ENCODE measurements at places on chromosomes 1 and 21. TPM values are rescaled to one million over a fixed set of nuclear protein-coding genes. Genes with fewer than 3 reads are reported as not detected.
A peak's percentile ranks its signal among the peaks of the same experiment; 100 is the strongest.

DNA sequence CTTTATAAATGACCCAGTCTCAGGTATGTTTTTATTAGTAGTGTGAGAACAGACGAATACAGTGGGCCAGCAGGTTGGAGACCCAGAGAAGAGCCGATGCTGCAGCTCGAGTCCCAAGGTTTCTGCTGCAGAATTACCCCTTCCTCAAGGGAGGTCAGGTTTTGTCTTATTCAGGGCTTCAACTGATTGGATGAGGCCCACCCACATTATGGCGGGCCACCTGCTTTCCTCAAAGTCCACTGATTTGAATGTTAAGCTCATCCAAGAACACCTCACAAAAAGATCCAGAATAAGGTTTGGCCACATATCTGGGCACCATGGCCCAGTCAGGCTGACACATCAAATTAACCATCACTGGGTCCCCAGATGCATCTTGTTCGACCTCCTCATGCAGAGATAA is 40.9 kb downstream of the FBXO2 start:
- no peak for DNase-seq

The RNF223 gene
- total RNA-seq, result not detected

DNA sequence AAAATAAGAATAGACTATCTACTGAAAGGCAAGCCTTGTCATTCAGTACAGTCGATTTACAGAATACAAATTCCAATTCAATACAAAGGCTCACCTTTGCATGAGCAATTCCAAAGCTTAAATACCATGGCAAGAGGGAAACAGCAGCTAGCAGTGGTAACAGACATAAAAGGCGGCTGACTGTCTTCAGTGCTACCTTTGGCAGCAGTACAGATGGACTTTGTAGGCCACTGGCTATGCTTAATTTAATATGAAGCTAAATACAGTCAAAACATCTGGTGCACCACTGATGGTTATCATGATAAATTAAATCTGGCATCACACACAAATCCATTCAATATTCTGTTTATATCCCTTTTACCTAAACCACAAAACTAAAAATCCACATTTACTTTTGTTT is 62.4 kb downstream of the RERE start:
- DNase-seq, result no peak

GRCh38 chr1:8023287-8023994 is 2.7 kb downstream of the ERRFI1 start:
- DNase-seq, result no peak

The PLA2G2F gene
- total RNA-seq, result not detected

GRCh38 chr1:47432071-47433036 is 5.5 kb upstream of the FOXD2 start:
- DNase-seq, result peak; percentile 90

DNA sequence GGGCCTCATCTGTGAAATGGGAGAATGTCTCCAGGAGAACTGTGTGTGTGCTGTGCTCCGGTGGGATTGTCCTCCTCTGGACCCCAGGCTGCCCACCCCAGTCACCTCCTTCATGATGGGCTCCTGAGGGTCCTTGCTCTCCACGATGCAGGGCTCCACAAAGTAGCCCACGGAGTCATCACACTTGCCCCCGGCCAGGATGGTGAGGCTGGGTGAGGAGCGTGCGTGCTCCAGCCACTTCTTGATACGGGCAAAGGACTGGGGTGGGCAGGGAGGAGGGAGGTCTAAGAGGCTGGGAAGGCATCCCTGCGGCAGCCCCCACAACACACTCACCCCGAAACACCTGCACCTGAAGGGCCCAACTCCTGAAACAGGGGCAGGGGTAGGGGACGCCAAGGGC is 16.8 kb upstream of the TAS1R2 start:
- DNase-seq, result no peak

GRCh38 chr1:40414331-40414730 is 35.9 kb upstream of the ZFP69B start:
- no peak for DNase-seq

GRCh38 chr1:1115786-1116700 is at the start of gene C1orf159:
C1orf159 (minus strand) TSS chr1:1116089; CDS start chr1:1091543, 24,546 bp downstream.
- peak; percentile 97 for DNase-seq

DNA sequence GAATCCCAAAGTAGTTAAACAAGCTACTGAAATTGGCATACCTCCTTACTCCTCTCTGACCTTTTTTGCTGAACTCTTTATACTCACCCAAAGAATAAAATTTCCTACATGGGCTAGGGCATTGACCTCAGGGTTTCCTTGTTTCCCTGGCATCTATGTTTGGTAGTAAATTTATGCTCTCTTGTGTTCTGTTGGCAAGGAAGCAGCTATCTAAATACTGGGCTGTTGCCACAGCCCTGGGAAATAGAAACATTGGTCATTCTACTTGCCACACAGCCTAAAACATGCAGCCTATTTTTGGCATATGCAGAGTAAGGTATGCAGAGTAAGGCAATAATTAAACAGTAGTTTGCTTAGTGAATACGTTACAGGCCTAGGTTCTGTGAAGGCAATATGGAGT is 351.4 kb downstream of the HLX start:
- DNase-seq, result no peak

DNA sequence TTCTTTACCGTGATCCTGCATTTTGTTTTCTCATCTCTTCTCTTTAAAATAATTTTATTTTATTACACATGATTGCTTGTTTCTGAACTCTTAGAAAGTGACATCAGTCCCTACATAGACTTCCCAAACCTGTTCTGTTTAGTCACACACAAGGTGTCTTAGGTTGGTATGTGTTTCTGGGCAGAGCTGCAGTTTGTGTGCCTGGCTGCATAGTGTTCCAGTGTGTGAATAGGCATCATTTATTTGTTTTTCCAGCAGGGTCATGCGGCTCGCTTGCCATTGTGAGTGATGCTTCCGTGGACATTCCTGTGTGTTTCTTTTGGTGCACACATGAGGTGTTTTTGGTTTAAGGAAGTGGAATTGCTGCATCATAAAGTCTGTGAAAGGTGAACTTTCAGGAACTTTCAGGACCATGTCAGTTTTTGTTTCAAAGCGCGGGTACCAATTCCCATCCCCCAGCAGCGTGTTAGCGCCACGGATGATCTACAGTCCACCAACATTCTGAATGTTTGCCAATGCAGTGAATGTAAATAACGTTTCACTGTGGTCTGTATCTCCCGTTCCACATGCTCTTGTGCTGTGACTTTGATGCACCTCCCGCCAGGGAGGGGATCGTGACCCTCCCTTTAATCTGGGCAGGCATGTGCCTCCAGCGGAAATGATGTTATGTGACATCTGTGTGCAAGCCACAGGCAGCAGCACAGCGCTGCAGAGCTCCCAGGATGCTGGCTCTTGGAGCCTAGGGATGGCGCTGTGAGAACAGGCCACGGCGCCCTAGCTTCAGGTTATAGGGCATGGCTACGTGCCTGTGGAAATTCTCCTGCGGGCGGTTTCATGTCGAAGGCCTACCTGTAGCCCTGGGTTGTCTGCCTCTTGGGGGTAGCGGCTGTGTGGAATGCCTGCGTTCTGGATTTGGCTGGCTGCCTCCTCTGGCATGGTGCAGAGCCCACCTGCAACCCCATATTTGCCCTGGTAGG is 144.6 kb upstream of the COL6A1 start:
- no peak for DNase-seq

DNA sequence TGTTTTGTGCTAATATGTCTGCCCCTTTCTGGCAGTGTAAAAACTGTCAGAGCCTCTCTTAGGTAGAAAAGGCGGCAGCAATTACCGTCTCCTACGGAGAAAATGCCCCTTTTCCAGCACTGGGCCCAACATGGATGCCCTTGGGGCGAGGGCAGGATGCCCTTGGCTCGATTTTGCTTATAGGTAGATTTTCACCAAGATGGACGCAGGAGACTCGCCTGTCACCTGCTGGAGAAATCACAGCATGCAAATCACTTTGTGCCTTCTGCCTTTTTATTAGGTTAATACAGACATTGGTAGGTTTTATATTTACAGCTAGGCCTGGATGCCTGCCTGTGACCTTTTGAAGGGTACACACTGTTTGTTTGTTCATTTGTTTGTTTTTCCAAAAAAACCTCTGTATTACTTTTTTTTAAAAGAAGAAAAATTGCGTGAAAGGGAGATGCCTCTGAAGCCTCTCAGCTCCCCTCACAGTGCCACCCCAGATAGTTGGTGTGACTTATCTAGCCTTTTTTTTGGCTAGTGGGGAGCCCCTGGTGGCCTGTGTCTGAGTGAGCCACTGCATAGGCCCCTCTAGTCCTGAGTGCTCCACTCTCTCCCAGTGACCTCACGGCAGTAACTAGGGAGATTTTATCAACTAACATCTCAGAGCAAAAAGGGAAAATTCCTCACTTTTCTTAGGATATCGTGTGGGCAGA is 2.5 kb downstream of the ATP1B1 start:
- no peak for DNase-seq

DNA sequence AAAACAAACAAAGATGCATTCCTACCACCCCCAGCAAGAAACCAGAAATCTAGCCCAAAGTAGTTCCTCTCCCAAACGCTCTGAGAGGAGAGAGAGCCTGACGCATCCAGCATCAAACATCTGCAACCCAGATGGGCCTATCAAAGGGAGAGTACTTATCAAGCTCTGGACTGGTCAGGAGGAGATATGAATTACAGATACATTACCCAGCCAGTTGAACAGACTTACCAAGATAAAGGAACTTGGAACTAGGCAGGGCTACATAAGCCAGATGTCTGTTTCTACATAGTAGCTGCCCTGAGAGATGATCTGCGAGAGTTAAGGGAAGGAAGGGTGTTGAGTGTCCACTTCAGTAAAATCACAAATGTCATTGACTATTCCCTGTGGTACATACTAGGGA is 138.4 kb downstream of the PAPPA2 start:
- DNase-seq, result no peak

DNA sequence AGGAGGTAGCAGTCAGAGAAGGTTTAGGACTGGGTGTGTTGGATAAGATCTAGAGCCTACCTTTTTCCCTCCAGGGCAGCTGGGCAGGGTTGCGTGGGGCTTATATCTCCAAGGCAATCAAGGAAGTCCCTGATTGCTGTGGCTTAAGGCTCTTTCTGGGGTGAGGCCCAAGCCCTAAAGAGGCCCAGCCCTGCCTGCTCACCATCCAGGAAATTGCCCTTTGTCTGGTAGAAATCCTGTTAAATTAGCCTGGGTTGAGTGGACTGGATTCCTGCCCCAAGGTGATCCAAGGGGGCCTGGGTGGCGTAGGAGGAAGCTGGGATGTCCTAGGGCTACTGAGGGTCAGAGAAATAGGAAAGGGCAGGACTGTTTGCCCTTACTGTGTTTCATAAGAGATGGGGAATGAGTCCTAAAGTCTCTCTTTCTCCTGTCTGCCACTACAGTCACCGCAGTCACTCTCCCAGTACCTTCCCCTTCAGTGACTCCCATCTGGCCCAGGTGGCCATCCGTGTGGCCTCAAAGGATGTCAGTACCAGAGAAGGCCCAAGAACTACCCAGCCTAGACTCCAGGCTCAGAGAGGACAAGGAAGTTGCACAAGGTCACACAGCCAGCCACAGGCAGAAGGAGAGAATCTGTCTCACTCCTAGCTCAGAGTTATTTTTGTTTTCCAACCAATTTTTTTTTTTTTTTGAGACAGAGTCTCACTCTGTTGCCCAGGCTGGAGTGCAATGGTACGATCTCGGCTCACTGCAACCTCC is 25.8 kb downstream of the MFSD2A start:
- DNase-seq, result no peak

The ZNF593OS gene
- not detected for total RNA-seq

DNA sequence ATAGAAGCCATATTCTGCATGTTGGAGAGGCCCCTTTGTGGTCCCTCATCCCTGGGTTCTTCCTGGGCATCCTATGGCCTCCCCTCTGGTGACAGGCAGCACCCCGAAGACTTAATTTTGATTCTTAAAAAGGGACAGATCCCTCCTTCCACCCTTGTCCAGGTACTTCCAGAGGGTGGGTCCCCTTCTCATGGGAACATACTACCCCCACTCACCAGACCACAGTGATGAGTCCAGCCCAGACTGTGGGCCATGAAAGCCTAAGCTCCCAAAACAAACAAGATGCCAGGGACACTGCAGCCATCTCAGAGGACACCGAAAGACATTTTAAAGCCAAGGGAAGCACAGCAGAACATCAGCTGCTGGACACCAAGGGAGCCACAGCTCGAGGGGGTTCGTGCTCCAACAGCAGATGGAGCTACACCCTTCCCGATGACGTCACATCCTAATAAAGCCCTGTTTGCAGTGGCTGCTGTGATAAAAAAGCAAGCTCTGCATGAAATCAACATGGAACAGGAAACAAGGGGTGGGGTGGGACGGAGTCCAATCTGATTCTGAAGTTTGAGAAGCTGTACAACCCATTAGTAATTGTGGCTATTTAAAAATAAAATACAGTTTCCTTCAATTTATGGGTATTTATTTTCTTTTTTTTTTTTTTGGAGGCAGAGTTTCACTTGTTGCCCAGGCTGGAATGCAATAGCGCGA is 32.4 kb downstream of the GNB1 start:
- peak; percentile 16 for DNase-seq

DNA sequence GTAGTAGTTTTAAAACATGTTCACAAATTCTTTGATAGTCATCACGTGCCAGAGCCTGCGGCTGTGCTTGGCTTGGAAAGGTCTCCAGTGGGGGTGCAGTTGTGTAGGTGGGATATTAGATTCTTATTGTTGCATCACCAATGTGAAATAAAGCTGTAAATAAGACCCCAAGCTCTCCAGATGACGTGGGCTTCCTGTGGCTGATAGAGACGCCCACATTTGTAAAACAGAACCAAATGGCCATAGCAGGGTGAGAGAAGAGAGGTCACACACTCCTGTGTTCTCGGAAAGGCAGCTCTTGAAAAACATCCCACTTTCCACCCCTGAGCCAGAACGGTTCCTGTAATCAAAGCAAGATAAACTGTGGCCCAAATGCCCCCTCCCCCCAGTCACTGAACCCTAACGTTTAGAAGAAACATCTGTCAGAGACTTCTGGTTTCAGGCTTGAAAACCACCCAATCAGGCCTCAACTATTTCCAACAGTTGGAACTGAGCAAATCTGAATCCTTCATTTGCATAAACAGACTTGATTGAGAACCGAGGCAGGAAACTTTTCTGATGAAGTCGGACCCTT is 6.6 kb upstream of the NTPCR start:
- no peak for DNase-seq

DNA sequence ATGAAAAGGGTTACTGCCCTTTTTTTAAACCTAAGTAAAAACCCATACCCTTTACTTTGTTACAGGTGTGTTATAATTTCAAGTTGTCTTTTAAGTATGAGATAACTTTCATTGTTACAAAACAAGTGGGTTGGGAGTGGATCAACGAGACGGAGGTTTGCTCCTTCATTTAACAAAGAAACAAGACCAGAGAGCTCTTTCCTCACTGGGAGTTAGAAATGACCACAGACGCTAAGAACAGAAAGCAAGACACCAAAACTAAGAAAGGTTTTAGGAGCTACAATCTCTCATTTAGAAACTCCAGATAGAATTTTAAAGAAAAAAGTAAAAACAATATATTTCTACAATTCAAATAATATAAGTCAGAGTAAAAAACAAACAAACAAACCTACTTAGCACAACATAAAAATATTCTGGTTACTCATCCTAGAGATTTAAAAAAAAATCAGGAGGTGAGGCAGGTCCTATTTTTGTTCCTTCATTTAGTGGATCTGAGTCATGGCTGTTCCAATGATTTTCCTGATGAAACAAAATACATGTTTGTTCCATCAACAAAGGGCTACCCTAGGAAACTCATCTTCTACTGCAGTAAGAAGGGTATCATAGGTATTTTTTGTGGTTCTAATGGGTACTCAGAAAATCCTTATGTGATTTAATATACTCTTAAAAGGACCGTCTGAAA is 33.0 kb downstream of the APP start:
- DNase-seq, result no peak

All from neural crest cell (in vitro differentiated cells).